Osteocyte (in vitro differentiated cells): ENCODE measurements at places on chromosomes 5 and 9. TPM values are rescaled to one million over a fixed set of nuclear protein-coding genes. Genes with fewer than 3 reads are reported as not detected.

CD14 gene
- total RNA-seq, result not detected in 2 replicates

ABLIM3 gene
- 0.64 and 0.99 TPM in 2 replicates for total RNA-seq

INSYN2B gene
- total RNA-seq, result 2.7 and 3.1 TPM in 2 replicates

SEMA5A gene
- total RNA-seq, result 181 and 189 TPM in 2 replicates

TARS1 gene
- 237 and 246 TPM in 2 replicates for total RNA-seq

GFI1B gene
- total RNA-seq, result not detected in 2 replicates

IL3 gene
- total RNA-seq, result not detected in 2 replicates
